ENCODE measurements at places on chromosomes 16 and 17.

GRCh38 chr17:17670701-17671305 is 10.5 kb upstream of the RAI1 start:
- DNase-seq: no peak

GRCh38 chr17:82178499-82179261 is 34.0 kb downstream of the CCDC57 start:
- DNase-seq: no peak

DNA sequence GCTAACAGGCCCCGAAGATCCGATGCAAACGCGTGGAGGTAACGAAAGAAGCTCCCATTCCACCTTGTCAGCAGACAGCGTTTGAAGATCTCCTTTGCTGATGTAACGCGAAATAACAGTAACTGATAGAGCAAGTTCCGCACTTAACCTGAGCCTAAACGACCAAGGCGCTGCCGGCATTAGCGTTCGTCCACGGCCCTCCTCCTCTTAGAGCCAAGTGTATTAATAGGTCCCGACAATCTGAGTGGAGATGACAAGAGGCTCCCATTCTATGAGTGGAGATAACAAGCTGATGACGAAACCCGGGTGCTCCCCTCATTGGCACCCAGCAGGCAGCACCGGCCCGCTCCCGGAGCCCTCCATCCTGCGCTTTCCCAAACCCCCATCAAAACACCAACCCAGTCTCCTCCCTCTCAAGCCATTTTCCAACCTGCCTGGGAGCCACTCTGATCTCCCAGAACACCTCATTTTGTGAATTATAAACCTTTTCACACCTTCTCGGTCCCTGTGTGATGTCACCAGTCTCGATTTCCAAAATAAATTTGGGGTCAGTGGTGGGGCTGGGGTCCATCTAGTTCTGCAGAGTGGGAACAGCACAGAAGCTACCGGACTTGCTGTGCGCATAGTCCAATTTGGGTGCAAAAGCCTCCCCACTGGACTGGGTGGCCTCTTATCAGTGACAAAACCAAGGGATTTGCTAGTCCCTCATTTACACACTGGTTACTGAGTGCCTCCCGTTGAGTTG is 35.4 kb upstream of the ARL4D start:
- DNase-seq: no peak

GRCh38 chr17:78718575-78719208 is 63.4 kb downstream of the CYTH1 start:
- DNase-seq: no peak

GRCh38 chr16:67919622-67920221 is 11.9 kb downstream of the CTRL start:
- DNase-seq: no peak

DNA sequence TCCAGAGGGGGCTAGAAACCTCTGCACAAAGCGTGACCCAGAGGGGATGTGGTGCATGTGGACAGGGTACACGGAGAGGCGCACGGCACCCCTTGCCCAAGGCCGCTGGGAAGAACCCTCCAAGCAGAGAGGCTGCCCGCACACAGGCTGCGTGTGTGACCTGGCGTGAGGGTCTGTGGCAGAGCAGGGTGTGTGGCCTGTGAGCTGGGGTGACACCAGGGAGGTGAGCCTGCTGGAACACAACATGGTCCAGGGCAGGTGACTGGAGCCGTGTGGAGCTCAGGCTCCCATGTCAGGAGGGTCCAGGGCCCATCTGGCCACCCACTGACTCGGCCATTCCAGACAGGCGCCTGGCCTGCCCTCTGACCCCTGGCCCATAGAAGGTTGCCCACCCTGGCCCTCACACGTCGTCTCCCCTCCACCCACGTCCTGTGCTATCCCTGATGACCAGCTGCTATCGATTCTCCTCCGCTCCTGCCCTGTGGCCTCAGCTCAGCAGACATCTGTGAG is 14.8 kb upstream of the TMEM204 start:
- DNase-seq: no peak

GRCh38 chr16:14462811-14463210 is 167.2 kb downstream of the PARN start:
- DNase-seq: no peak

- no peak for DNase-seq
Observed at GRCh38 chr17:29048440-29049368, 5.8 kb downstream of the PIPOX start.

- no peak for DNase-seq
Observed at GRCh38 chr16:70644763-70645597, 1.4 kb upstream of the IL34 start.

DNA sequence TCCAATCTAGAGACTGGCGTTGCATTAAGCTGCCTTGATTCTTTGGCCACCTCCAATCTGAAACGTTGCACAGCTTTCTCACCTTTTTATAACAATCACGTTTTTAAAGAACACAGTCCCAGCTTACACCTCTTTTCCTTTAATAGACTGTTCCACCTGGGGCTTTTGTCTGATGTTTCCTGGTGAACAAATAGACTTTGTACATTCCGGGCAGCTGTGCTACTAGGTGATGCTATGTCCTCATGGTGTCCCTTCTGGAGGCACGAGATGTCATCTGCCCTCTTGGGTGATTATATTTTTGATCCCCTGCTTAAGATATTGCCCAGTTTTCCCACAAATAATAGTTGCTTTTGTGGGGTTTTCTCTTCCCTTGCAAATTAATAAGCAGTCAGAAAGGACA is 225.5 kb downstream of the SOX9 start:
- no peak for DNase-seq

- no peak for DNase-seq
Observed at GRCh38 chr16:63856537-63856936, 1265.3 kb downstream of the CDH11 start.

GRCh38 chr16:87652799-87653198 is 50.5 kb downstream of the JPH3 start:
- DNase-seq: no peak

- no peak for DNase-seq
Observed at GRCh38 chr16:56632156-56632847, at the start of gene MT1M. Gene MT1M, plus strand, starts transcription at chr16:56632659. Its CDS starts 73 bp downstream, at chr16:56632732.

DNA sequence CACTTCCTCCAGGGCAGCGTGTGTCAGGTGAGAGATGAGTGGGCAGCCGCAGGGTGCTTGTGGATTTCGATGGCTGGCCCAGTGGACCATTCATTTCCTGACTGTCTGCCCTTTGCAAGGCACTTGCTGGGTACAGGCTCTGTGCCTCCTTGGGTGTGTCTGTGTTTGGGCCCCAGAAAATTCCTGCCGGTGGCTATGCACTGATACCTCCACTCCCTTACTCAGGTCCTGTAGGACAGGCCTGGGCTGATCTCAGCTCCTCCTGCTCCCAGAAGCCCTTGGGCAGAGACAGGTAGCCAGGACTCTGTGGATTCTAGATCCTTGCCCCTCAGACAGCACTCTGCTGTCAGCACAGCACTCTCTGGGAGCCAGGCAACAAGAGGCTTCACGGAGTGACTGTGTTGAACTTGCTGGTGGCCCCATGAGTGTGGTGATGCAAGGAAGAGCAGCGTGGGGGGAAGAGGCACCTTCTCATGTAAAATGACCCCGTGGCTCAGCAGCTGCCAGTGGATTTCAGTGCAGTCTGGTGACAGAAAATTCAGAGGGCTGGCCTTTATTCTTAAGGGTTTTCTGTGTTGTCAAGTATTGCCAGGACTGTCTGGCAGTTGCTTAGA is 29.0 kb downstream of the PGS1 start:
- no peak for DNase-seq

DNA sequence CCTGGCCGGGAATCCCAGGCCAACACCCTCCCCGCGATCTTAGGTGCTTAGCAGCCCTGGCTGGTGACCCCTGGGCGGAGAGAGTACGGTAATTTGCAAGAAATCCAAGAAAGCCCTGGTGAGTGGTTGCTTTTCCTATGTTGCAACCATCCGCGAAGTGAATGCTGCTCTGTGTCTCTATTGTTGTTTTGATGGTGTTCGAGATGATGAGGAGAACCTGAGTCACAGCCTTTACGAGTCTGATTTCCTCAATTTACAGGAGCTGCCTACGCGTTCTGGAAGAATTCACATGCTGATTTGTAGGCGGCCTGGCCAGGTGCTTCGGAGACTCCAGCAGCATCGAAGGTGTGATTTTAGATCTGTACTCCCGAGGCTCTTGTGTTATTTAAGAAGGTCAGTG is 63.3 kb downstream of the TMEM235 start:
- no peak for DNase-seq

DNA sequence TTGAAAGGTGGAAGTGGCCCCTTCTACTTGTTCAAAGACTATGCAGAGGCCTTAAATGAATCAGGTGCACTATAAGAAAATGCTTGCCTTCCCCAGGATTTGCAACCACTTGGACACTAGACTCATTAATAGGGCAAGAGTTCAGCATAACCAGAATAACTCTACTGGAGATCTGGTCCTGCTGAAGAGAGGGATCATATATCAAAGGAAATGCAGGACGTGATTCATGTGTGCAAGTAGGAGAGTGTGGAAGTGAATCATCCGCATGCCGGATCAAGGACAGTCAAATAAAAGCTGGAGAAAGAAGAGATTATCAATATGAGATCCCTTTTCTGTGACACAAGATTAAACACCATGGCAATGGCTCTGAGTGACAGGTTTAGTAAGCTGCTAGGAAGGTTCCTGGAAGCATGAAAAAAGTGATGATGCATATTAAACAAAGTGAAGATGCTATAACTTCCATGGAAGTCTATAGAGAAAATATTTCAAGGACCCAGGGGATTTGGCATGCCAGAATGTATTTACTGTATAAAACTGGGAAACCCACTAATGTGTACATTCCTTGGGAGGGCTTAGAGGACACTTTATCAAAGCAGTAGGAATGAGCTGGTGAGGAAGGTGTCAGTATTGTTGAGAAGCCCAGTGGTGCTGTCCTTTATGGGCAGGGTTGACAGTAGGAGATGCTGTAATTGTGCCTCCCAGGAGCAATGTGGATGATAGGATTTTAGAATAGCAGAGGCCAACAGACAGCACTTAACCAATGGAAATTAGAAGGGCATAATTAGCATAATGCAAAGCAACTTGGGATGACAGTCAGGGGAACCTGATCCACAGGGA is 133.1 kb downstream of the ABCA8 start:
- peak; percentile 50 for DNase-seq
